ENCODE measurements at places on chromosomes 6 and 20.
A peak's percentile ranks its signal among the peaks of the same experiment; 100 is the strongest.

DNA sequence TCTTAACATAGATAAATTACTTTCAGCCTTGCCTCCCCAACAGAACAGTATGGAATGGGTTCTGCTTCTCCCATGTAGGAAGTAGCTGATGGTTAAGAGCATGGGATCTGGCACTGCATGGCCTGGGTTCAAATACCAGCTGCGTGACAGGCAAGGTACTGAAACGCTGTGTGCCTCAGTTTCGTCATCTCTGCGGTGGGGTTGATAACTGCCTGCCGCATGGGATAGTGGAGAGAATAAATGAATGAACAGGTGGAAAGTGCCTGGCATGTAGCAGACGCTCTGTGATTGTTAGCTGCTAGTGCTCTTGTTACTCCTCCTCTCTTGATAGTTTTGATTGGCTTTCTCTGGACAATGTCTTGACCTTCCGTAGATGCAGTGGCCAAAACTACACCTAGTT is 213.3 kb downstream of the ZDHHC14 start:
- H3K27ac ChIP-seq: no peak overlapping the region
- H3K36me3 ChIP-seq: no peaks in the 10 kb centered on the region
- DNase-seq: no peak
- no peaks in the 10 kb centered on the region for H3K4me1 ChIP-seq
- no peaks in the 10 kb centered on the region for H3K27me3 ChIP-seq
- H3K4me3 ChIP-seq: no peak overlapping the region

GRCh38 chr20:16609066-16609465 is 35.8 kb upstream of the KIF16B start:
- no peak for DNase-seq
- H3K27ac ChIP-seq: no peak overlapping the region
- no peaks in the 10 kb centered on the region for H3K36me3 ChIP-seq
- H3K27me3 ChIP-seq: no peaks in the 10 kb centered on the region
- H3K4me1 ChIP-seq: no peaks in the 10 kb centered on the region

DNA sequence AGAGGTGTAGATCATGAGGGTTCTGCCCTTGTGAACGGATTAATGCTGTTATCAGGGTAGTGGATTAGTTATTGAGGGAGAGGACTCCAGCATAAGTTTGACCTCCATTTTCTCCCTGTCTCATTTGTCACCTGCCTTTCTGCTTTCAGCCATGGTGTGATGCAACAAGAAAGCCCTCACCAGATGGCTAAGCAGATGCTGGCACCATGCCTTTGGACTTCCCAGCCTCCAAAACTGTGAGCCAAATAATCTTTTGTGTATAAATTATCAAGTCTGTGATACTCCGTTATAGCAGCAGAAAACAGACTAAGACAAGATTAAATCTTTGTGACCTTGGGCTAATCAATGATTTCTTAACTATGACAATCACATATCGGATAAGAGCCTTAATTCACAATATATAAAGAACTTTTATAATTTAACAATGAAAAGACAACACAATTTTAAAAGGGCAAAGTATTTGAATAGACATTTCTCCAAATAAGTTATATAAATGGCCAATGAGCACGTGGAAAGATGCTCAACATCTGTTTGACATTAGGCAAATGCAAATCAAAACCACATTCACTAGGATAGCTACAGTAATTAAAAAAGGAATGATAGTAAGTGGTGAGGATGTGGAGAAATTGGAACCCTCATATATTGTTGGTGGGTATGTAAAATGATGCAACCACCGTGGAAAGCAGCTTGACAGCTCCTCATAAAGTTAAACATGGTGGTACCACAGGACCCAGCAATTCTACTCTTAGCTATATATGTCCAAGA is 45.3 kb upstream of the IFNGR1 start:
- no peak for DNase-seq
- no peaks in the 10 kb centered on the region for H3K36me3 ChIP-seq
- no peak overlapping the region for H3K4me3 ChIP-seq
- H3K27ac ChIP-seq: no peak overlapping the region
- no peaks in the 10 kb centered on the region for H3K4me1 ChIP-seq

- H3K4me3 ChIP-seq: no peak overlapping the region
- H3K27me3 ChIP-seq: no peaks in the 10 kb centered on the region
- no peak overlapping the region for H3K27ac ChIP-seq
- no peaks in the 10 kb centered on the region for H3K36me3 ChIP-seq
Measured at GRCh38 chr6:150478656-150479545, 110.1 kb downstream of the IYD start.

- H3K27ac ChIP-seq: no peak overlapping the region
- no peak overlapping the region for H3K4me3 ChIP-seq
- no peaks in the 10 kb centered on the region for H3K4me1 ChIP-seq
- no peak for DNase-seq
Measured at GRCh38 chr6:127859956-127860355, 40.9 kb downstream of the THEMIS start.

DNA sequence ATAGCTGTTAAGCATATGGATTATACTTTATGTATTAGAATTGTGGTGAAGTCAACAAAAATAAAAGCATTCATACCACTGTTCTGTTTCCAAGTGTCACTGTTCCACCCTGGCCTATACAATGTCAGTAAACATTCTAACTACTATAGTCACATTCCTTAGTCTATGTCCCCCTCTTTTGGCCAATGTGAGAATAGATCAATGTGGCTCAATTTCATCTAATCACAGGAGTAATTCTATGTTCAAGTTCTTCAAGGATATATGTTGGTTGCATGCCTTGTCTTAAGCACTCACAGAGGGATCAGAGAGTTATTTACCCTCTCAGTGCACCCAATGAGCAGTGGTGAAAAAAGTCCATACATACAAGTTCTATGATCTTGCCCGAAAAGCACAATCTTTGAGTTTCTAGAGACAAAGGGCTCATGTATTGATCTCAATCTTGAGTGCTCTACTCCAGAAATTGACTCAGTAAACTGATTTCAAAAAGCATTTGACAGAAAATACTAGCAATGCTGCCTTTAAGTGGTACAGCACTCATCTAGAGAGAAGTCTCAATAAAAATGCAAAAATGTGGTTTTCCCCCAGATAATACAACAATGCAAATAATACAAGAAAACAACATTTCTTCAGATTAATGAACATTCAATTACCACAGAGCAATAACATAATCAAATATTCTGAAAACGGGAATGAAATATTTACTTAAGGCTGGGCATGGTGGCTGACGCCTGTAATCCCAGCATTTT is 16.5 kb downstream of the SMLR1 start:
- peak; percentile 23 for DNase-seq
- H3K4me3 ChIP-seq: no peak overlapping the region
- H3K27ac ChIP-seq: no peak overlapping the region
- H3K27me3 ChIP-seq: no peaks in the 10 kb centered on the region
- peaks cover 2% of the 10 kb centered on the region for H3K4me1 ChIP-seq

DNA sequence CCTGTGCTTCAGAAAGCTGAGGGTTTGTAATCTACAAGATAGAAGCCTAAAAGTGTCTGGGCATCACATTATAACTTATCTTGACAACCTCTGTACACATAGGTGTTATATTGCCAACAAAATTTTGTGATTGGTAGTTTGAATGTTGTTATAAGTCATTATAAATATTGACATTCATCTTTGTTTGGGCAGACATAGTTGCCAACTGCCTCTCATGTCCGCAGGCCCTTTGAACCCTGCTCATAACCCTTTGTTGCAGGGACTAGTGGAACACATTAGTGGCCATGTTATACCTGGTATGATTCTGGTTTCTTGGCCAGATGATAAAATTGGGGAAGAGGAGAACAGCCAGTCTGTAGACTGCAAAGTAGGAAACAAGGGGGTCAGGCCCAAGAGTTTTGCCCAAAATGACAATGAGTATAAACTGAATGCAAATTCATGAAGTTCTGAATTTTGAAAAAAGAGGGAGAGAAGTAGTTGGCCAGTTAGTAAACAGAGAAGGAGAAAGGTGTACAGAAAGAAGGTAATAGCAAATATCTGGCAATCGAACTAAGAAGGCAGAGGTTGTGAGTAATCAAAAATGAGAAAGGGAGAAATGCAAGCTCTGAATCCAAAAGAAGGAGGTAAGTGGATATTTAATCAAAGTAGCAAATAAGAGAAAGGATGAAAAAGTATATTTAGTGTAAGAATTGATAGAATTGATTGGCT is 21.6 kb upstream of the LMBRD1 start:
- no peak for DNase-seq
- no peaks in the 10 kb centered on the region for H3K27me3 ChIP-seq
- no peaks in the 10 kb centered on the region for H3K36me3 ChIP-seq
- H3K27ac ChIP-seq: no peak overlapping the region
- no peak overlapping the region for H3K4me3 ChIP-seq
- H3K4me1 ChIP-seq: peaks cover 5% of the 10 kb centered on the region

GRCh38 chr6:125114248-125114858 is 39.2 kb upstream of the TPD52L1 start:
- no peaks in the 10 kb centered on the region for H3K36me3 ChIP-seq
- no peak overlapping the region for H3K27ac ChIP-seq
- no peaks in the 10 kb centered on the region for H3K4me1 ChIP-seq
- no peak for DNase-seq

DNA sequence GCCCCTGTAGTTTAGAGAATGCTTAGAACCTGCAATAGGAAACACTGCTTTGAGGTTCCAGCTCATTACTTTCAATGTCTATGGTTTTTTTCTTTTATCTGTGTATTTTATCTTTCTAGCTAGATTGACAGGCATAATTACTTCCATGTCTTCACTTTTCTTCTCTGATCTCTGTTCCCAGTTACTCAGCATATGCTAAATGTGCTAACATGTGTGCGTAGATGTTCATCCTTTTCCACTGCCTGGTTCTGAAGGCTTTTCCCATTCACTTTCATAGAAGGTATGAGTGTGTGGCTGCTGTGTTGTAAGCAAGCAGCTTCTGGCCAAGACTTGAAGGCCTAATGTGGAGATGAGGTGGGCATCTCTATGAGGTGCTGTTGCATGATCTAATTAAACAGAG is 38.9 kb downstream of the FAXC start:
- DNase-seq: no peak
- no peaks in the 10 kb centered on the region for H3K27me3 ChIP-seq
- H3K4me3 ChIP-seq: no peak overlapping the region
- peaks cover 3% of the 10 kb centered on the region for H3K4me1 ChIP-seq

DNA sequence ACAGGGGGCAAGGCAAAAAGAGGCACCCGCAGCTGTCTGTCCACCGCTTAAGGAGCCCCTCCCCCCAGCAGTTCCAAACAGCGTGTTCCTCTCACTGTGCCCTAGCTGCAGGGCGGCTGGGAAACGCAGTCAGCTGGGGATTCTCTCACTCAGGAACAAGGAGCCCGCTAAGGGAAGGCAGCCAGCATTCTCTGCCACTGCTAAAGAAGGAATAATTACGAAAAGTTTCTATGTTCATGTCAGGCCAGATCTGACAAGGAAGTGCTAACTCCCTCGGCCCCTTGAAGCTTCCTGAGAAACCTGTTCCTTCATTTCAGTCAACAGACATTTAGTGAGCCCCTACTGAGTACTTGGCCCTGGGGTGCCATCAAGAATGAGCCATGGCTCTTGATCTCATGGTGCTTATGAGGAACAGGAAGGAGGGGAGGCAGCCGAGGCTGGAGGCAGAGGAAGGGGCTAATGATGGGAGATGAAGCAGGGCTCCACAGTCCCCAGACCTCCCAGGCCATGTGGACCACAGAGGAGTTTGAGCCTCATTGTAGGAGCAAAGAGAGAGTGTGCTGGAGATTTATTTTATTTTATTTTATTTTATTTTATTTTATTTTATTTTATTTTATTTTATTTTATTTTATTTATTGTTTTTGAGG is 101.7 kb upstream of the PMEPA1 start:
- H3K4me1 ChIP-seq: no peaks in the 10 kb centered on the region
- peaks cover 12% of the 10 kb centered on the region for H3K27me3 ChIP-seq
- no peaks in the 10 kb centered on the region for H3K36me3 ChIP-seq

- no peak for DNase-seq
- H3K27ac ChIP-seq: no peak overlapping the region
Measured at GRCh38 chr6:34679552-34680253, 16.9 kb downstream of the ILRUN start.

GRCh38 chr20:24724982-24725533 is 224.0 kb upstream of the CST7 start:
- H3K4me1 ChIP-seq: no peaks in the 10 kb centered on the region
- DNase-seq: no peak
- no peaks in the 10 kb centered on the region for H3K36me3 ChIP-seq
- no peak overlapping the region for H3K4me3 ChIP-seq
- H3K27ac ChIP-seq: no peak overlapping the region

- no peak overlapping the region for H3K4me3 ChIP-seq
- no peaks in the 10 kb centered on the region for H3K27me3 ChIP-seq
- peak; percentile 32 for DNase-seq
- no peaks in the 10 kb centered on the region for H3K4me1 ChIP-seq
- peaks cover 4% of the 10 kb centered on the region for H3K36me3 ChIP-seq
Measured at GRCh38 chr6:83042467-83043053, 23.1 kb downstream of the UBE3D start.

DNA sequence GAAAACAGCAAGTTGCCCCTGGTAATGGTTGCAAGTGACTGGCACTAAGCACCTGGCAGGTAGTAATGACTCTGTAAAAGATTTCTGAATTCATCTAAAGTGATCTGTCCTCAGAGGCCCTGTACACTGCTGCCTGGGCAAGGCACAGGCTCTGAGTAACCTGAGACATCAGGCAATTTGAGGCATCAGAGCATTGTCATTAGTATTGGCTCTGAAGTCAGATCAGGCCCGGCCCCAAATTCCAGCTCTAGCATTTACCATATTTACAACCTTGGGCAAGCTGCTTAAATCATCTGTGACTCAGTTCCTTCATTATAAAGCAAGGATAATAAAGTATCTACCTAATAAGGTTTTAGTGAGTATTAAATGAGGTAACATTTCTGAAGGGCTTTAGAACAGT is 17.3 kb upstream of the TENT5A start:
- H3K4me3 ChIP-seq: no peak overlapping the region
- no peaks in the 10 kb centered on the region for H3K27me3 ChIP-seq
- H3K27ac ChIP-seq: no peak overlapping the region
- DNase-seq: no peak
- H3K4me1 ChIP-seq: no peaks in the 10 kb centered on the region
- H3K36me3 ChIP-seq: no peaks in the 10 kb centered on the region

- no peaks in the 10 kb centered on the region for H3K36me3 ChIP-seq
- H3K27ac ChIP-seq: no peak overlapping the region
- no peak for DNase-seq
- H3K4me3 ChIP-seq: no peak overlapping the region
- no peaks in the 10 kb centered on the region for H3K27me3 ChIP-seq
- peaks cover 2% of the 10 kb centered on the region for H3K4me1 ChIP-seq
Measured at GRCh38 chr20:35166242-35166830, 5.5 kb upstream of the PROCR start.

DNA sequence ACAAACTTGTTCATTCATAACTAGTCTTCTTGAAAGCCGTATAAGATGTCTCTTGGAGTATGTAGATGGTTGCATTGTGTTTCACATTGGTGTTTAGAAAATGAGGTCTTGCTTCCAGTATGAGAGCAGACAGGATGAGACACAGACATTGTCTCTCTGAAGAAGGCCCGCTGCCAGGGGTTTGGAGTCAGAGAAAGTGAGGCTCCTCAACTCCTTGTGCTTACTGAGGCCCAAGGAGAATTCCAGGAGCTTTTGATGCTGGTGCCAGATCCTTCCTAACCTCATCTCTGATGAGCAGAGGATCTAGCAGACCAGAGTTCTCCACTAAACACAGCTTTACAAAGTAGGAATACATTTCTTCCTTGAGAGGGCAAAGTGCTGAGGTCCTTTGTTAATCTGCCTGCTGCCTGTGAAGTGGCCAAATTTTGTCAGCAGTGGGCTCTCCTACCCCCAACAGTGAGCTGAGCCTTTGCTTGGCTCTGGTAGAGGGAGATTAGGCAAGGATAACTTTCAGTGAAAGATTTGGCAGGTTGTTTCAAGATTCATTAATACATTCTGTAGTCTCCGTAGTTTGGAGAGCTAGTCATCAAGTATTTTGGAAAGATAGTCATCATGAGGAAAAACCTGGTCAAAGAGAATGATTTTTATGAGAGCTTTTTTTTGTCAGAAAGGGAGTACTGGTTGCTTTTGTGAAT is 9.7 kb downstream of the MAPRE1 start:
- no peaks in the 10 kb centered on the region for H3K27me3 ChIP-seq
- H3K4me1 ChIP-seq: no peaks in the 10 kb centered on the region
- no peak for DNase-seq
